Right forelimb (tissue), 1 donor: ENCODE measurements at places on chromosomes 7 and 10.

GRCh38 chr7:14197280-14197679 is 207.8 kb upstream of the ETV1 start:
- DNase-seq: no peak

GRCh38 chr10:46019569-46020343 is 10.7 kb downstream of the NCOA4 start:
- DNase-seq: no peak

DNA sequence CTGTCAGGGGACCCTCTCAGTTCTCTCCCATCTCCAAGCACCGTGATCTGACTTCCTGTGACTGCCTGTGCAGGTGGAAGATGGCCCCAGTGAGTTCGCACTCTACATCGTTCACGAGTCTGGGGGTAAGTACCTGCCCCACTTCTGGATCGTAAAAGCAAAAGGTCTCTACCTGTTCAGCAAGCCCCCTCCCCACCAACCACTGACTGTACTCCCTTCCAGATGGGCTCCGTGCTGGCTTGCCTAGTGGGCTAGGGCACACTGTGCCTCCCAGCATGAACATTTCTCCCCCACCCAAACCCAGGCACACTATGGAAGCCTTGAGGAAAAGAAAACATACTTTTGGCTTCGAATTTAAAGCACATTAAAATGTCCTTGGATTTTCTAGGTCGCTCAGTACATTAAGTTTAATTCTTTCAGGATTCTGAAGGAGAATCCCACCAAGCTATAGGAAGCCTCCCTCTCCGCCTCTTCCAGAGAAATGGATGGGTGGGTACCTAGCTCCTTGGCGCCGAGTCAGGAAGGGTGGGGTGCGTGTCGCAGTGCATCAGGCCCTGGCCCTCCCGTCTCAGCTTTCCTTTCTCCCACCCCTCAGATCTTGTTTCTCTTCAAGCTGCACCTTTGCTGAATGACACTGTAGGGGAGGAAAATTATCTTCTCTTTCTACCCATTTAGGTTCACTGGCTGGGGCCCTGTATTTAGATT is 11.0 kb upstream of the ZNF22 start:
- DNase-seq: peak; percentile 34

DNA sequence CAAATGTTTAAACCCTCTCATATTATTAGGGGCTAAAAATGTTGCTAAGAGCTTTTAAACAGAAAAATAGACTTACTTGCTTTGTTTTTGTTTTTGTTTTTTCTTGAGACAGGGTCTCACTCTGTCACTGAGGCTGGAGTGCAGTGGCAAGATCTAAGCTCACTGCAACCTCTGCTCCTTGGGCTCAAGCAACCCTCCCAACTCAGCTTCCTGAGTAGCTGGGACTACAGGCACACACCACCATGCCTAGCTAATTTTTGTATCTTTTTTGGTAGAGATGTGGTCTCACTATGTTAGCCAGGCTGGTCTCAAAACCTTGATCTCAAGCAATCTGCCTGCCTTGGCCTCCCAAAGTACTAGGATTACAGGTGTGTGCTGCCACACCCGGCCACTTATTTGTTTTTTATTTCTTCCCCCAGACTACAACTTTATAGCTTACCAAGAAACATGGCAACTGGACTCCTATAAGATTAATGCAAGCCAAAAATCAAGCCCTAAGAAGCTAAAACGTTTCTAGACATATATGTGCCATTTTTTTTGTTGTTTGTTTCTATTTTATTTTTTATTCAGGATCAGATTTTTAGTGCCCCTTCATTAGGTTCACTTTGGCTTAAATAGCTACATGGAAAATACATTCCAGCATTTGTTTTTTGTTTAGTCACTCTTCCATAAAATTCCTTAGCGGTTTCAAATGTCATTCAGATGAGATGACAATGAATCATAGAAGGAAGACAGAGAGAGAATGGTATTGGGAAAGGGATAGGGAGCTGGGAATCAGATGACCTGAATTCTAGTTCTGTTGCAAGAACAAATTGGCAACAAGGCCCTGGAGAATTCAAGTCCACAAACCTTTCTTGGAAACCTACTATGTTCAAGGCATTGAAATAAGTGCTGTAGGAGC is 163.4 kb upstream of the MKLN1 start:
- no peak for DNase-seq

DNA sequence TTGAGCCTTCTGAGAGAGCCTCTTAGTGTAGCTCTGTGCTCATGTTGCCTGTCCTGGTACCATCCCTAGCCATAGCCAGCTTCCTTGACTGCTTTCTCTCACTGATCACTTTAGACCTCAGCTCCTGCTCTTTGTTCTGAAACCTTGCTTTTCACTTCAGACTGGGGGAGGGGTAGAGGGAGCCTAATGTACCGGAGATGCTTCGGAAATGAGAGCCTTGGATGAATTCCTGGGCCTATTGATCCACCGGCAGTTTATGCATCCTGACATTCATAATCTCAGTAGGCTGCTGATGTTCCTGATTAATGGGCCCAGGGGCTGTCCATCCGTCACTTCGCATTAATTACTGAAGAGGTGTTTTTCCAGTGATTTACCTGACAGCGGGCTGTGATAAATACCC is 38.8 kb downstream of the R3HCC1L start:
- no peak for DNase-seq

GRCh38 chr7:85773116-85773728 is 586.4 kb upstream of the SEMA3D start:
- no peak for DNase-seq

DNA sequence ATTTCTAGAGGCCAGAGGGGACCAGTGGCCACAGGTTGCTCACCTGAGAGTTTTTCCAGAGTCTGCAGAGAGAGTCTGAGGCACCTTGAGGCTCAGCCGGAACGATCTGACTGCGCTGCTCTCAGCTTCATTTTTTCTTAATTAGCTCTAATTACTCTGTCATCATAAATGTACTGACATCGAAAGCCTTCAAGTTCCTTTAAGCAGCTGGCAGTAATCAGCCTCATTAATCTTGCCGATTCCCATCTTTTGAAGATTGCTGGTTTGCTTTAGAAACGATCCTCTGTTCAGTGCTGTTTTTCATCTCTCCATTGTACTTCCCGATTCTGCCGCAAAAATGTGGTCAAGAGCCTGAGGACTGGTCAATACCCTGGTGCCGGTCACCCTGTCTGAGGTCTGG is 454.7 kb downstream of the TYW1 start:
- DNase-seq: no peak

DNA sequence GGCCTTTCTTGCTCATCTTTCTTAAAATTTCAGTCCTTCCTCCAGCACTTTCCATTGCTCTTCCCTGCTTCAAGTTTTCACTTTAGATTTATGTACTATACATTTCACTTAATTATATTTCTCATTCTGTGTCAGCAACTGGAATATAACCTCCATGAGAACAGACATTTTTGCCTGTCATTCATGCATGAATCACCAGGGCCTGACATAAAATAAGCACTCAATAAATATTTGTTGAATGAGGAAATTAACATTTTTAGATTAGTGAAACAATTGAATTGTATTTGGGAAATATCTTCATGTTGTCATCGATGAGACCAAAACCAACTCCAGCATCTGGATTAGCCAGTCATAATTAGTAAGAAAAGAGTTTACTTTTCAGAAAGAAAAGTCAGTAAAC is 6.1 kb downstream of the SAMD9L start:
- no peak for DNase-seq

GRCh38 chr10:101217450-101218281 is 11.6 kb downstream of the LBX1 start:
- peak; percentile 69 for DNase-seq

DNA sequence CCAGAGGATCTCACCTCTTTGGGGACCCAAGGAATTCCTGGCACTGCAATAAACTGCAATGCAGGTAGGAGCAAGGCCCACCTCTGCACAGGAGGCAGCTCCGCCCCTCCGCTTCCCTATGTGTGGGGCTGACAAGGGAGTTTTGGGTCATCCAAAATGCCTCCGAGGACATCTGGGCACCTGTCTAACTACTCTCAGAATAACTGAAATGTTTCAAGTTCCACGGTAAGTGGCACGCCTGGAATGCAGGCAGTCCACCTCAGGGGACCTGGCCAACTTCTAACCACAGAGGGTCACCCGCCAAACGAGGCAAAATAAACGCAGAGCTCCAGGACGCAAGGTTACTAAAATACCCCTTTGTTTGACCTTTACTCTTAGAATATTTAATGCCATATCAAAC is 102.5 kb downstream of the FGFR2 start:
- peak; percentile 34 for DNase-seq

DNA sequence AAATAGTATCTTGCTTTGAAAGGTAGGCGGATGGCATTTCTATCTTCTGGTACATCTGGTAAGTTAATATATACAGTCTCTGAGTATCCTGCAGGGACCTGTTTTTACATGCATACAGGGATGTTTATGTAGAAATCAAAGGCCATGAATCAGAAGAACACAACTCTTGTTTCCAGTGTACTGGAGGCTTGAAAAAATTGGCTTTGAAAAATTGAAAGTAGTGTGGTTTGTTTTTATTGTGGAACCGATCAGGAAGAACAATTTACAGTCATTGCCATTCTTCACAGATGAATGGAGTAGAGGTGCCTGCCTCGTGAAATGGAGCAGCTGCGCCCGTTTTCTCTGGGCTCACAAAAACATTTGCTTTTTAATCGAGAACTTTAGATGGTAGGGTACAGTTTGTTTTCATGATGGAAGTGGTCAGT is 54.0 kb upstream of the RPA3 start:
- no peak for DNase-seq

DNA sequence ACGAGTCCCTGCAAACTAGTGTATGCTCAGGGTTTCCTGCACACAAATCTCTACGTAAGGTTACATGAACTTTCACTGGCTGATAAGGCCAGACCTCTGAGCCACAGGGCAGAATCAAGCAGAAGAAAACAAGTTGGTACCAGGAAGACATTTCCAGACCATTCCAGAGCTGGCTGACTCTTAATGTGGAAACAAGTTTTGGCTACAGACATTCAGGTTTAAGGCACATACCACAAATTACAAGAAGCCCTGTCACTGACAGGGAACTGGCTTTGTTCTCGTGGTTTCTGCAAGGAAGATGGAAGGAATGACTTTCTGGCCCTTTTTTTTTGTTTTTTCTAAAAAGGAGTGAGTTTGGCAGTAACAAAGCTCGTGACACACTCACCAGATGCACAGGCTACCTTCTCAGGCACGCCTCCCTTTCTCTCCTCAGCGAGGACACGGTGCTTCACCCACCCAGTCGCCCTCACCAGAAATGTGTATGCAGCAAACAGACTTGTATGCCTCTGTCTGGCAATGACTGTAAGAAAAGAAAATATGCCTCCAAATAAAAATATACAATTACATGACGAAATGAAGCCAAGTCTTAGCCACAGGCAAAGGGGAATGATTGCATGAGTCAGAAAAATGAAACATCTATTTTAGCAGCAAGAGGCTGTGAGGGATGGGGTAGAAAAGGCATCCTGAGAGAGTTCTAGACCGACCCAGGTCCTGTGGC is 22.6 kb downstream of the PLAC9 start:
- no peak for DNase-seq

- no peak for DNase-seq
These were observed 22.5 kb downstream of the CTBP2 start for GRCh38 chr10:125137601-125138438.

DNA sequence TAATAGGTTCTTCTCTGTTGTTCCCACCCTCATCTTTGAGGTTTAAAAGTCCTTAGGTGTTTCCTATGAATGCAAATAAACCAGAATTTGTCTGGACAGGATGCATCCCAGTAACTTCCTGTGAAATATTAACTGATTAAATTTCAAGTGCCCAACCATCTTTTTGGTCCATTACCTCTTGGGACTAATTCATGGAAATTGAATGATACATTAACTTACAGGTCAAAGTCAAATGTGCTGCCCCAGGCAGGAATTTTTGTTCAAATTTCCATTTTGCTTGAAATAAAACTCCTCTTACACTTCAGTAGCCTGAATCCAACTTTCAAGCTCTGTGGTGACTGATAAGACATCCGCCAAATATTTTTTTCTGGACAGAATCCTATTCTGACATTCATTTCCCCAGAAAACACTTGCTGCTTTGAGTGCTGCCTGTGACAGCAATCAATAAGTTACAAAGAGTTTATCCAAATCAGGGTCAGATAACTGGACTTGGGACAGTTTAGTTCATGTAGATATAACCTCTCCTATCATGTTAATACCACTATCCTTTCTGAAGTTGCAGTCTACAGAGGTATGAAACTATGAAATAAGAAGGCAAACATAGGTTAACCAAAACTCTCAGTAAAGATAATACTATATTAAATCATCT is 383.5 kb downstream of the POM121L12 start:
- no peak for DNase-seq

DNA sequence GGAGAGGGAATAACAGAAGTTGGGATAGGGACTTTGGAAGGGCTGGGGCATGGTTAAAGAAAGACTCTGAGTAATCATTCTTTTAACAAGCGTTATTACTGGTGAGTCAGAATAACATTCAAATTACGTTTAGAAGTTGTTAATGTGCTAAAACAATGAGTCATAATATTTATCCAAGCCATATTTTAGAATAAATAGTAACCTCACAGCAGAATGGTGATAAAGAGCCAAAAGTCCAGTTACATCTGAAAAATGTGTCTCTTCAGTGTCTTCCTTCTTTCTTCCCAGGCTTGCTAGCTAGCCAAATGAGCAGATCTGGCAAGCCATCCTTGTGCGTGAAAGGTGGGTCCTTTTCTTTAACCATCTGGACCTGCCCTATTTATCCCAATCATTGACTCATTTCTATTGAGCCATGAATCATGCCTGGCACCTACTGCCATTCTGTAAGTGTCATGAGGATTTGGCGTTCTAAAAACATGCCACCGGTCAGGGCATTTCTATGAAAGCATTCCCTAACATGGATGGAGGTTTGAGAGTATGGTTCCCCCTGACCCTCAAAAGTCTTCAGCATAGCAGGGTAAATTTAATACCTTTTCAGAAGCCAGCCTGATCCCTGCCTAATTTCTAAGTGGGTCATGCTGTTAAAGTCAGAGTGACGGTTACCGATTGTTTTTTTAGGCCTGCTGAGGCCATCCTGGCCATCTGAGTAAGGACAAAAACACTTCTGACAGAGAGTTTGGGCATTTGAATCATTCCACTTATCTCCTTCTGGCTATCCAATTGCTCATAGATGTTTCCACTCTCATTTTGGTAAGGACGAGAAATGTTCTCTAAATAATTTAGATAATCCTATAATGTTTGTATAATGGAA is 26.9 kb downstream of the MYPN start:
- DNase-seq: no peak

DNA sequence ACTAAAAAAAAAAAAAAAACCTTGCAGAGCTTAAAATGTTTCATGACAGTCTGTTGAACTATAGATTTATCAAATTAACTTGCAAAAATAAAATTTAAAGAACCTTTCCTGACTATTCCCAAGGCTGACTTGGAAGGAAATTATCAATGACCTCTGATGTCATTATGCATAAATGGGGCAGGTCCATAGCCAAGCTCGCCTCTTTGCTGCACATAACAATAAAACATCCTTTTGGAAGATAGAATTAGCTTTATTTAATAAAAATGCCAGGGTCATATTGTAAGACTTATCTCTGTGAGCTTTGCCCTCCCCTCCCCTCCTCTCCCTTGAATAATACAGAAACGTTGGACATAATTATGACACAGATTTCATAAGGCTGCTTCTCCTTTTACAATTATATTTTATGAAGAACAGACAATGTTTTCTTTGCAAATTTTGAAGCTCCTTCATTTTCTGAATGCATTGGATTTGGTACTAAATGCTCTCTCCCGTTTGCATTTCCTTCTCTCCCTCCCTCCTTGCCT is 444.8 kb downstream of the AUTS2 start:
- no peak for DNase-seq

GRCh38 chr7:21500117-21500832 is 42.6 kb upstream of the DNAH11 start:
- no peak for DNase-seq
